Epithelial cell of esophagus (primary cell): ENCODE measurements at places on chromosomes 4 and X.

- no peak for DNase-seq
These were observed 34.5 kb upstream of the UCP1 start for GRCh38 chr4:140603286-140603685.

DNA sequence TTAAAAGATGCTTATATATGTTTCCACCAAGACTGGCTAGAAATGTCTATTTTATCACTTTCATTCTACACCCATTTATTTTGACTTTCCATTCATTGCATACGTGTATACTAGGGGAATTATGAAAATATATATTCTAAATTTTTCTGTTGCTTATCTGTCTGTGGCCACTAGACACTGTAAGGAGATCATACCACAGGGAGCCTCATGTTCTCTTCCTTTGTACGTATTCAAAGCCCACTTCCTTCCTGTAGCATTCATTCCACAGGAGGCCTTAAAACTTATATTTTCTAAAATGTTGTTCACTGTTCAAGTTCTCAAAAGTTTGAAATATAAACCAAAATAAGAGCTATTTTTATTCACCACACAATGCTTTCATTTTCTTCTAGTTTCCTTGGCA lies 1848.9 kb upstream of the TENM3 start:
- DNase-seq: no peak

DNA sequence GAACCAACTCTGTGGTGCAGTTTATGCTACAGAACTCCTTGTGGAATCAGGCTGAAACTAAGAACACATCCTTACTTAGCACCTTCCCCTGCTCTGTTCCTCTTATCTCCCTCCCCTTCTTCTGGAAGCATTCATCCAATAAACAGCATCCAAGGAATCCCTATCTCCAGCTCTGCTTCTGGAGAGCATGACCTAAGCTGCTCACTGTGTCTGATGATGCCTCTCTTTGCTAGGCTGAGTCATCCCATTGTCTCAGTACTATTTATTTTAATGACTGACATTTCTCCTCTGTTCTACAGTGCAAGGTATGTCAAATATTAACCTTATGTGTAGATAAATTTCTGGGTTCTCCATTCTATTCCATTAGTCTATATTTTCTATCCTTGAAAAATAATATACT lies 71.2 kb downstream of the BEND2 start:
- DNase-seq: peak; percentile 6

DNA sequence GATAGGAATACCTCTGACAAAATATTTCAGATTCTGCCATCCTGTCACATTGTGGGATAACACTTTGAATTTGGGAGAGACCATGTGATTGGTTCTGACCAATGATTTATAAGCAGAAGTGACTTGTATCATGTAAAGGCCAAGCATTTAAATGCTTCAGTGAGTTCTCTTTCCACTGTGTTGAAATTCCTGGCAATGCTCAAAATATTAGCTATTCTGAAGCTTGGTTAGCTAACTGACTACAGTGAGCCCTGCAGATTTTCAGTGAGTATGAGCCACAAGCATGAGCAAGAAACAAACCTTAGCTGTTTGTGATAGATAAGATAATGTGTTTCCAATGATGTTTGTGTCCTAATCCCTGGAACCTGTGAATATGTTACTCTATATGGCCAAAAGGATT lies 562.8 kb upstream of the AADAT start:
- no peak for DNase-seq

GRCh38 chr4:162347156-162347841 lies 183.5 kb upstream of the FSTL5 start:
- no peak for DNase-seq

GRCh38 chrX:2228536-2228935 lies 272.2 kb downstream of the DHRSX start:
- DNase-seq: no peak

DNA sequence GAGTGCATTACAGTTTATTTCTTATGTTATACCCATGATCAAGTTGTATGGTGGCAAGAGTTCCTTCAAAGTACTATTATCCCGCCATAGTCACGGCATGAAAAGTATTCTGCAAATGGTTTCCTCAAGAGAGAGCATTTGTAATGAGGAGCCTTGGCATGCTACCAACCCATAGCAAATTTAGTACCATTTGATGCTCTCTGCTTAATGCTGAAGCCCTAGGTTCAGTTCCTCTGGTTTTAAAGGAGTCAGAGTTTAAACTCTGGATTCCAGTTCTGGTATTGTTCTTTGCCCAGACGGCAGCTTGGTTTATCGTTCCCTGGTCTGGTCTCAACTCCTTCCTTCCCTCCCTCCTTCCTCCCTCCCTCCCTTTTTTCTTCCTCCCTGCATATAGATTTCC lies 371.3 kb downstream of the BMPR1B start:
- DNase-seq: no peak

- no peak for DNase-seq
These were observed 30.0 kb downstream of the ZCCHC12 start for GRCh38 chrX:118853596-118853995.

DNA sequence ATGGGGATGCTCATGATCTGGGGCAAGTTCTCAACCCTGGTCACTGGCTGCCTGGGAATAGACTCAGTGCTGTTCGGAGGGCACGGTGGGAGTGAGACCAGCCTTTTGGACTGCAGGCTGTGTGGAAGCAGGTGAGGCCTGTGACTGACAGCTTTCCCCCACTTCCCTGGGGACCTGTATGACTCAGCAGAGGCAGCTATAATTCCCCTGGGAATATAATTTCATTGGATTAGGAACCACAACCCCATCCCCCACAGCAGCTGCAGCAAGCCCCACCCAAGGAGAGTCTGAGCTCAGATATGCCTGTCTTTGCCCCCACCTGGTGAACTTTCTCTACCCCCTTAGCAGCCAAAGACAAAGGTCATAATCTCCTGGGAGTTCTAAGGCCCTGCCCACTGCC lies 408.6 kb downstream of the PPP3CA start:
- no peak for DNase-seq

DNA sequence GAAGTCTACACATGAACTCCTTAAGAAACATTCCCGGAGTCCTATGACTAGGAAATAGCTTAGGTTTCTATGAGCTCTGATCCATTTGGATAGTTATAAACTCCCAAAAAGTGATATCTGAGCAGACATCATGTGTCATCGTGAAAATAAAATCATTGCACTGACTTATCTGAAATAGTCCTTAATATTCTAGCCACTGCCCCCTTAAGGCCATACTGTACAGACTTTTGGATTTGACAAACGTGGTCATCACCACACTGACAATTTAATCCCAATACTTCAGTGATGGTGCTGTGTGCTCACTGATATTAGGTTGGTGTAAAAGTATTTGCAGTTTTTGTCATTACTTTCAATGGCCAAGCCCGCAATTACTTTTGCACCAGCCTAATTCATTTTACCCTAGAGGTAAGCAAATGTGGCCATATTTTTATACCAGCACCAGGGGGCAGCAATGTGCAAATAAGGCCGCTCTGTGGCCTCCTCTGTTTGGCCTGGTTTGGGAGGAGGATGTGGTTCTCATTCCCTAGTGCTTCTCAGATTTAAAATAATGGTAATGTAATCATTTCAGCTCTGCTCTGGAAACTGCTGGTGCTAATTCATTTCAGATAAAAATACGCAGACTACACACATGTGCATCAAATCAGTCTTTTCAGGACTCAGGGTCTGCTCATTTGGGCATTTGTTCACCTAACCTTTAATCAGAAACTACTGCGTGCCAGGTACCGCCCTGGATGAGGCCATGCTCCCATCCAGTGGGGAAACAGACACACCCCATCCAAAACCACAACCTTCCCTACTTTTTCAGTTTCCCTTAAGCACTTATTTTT lies 196.4 kb upstream of the C1QTNF7 start:
- peak; percentile 81 for DNase-seq

DNA sequence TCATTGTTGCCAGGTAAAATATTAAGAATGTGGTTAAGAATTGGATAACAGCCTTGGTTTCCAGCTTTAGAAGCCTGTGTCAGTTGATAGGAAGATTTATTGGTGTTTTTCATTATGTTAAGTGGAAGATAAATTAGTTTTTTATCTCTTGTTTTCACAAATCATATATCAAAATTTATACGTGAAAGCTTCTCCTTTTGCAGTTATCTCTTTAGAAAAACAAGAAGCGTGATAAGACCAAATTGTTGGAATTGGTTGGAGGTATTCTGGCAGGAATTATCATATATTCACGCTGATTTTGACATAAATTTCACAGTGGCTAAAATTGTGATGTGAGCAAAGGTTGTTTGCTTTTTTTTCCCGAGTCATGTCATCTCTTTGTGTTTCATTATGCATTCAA lies 90.6 kb downstream of the FRMPD4 start:
- DNase-seq: no peak

DNA sequence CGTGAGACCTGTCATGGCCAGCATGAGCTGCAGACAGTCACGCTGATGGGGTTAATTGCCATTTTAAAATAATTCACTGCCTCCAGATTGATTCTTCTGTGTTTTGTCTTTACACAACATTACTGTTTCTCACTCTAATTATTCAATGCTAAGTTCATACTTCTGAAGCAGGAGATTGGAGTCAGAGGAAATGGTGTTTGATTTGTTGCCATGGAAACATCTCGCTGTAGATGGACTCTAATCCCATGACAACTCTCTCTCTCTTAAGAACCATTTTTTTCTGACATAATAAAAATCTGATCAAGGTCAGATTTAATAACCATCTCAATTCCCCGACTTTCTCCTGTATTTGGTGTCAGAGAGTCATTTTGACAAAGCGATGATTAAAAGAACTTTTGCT lies 209.0 kb downstream of the IDS start:
- DNase-seq: no peak

GRCh38 chr4:158164768-158165213 lies 8.0 kb downstream of the GASK1B start:
- no peak for DNase-seq

DNA sequence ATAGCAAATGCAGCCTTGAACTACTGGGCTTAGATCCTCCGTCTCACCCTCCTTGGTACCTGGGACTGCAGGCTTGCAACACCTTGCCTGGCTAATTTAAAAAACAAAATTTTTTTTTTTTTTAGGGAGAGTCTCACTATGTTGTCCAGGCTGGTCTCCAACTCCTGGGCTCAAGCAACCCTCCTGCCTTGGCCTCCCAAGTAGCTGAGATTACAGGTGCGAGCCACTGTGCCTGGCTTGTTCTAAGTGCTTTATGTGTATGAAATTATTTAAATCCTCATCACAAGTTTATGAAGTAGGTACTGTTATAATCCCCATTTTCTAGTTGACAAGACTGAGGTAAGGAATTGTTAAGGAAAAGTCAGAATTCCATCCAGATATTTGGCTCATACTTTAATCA lies 43.0 kb downstream of the CLCN3 start:
- DNase-seq: no peak

GRCh38 chr4:8709729-8710360 lies 117.3 kb downstream of the CPZ start:
- no peak for DNase-seq

- DNase-seq: no peak
These were observed 96.4 kb upstream of the C1GALT1C1 start for GRCh38 chrX:120726294-120726693.

DNA sequence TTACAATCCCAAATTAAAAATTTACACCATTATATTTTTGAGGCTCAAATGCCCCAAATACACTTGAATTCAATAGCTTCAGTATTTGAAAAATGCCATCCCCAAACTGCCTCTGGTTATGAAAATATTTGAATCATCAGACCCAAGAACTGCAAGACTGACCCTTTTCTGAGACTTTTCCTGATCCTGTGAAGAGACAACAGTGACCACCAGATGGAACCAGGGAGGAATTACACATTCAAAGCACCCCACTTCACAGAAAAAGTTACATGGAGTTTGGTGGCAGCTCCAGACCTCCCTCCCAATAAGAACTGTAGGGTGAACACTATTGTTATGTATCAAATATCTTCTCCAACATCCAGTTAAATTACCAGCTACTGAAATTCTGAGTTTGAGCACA lies 44.0 kb upstream of the SCD5 start:
- no peak for DNase-seq

DNA sequence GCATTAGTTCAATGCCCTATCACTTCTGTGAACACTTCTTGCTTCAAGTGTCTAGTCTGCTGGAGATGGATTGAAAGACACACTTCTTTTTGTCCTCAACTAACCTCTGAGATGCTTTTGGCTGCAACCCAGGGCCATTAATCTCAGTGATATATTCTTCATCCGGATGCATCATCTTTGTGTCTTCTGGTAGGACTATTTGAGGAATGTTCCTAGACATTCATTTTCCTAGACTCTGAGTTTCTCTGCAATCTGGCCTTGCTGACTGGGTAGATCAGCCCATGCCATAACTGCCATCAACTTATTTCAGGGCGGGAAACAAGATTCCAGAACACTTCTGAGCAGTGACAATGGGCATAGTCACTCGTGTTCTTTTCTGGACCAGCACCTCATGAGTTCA lies 329.4 kb downstream of the PDGFC start:
- DNase-seq: no peak

GRCh38 chrX:47187106-47187677 lies 6.4 kb upstream of the UBA1 start:
- no peak for DNase-seq

DNA sequence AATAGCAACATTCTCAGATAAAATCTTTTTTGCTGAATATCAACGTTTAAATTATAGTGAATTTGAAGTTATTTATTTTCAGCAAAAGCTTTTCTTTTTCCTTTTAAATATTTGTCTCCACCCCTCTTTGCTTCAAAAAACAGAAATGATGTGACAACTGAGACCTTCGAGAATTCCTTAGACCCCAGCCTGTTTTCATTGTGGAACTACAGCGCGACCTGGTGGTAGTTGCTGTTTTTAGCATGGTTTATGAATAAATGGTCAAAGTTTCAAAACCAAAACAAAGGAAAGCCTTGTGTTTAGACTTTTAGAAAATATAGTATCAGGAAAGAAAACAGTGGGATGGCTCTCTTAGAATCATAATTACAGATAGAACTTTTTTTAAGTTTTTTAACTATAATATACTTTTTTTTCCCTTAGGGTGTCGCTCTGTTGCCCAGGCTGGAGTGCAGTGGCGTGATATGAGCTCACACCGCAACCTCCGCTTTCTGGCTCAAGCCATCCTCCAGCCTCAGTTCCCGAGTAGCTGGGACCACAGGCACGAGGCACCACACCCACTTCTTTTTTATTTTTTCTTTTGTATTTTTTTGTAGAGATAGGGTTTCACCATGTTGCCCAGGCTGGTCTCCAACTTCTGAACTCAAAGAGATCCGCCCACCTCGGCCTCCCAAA lies 26.8 kb upstream of the TMEM184C start:
- DNase-seq: peak; percentile 58

- peak; percentile 33 for DNase-seq
These were observed 388.7 kb downstream of the FAT4 start for GRCh38 chr4:125703443-125703842.
